Nasal cavity respiratory epithelium epithelial cell of viscerocranial mucosa (primary cell): ENCODE measurements at places on chromosomes 1 and 21. TPM values are rescaled to one million over a fixed set of nuclear protein-coding genes. Genes with fewer than 3 reads are reported as not detected.

TUFT1 gene
- total RNA-seq, result 58.3 and 135 TPM in 2 replicates

KIAA0040 gene
- total RNA-seq, result 6.8 and 13.2 TPM in 2 replicates

DENND2D gene
- total RNA-seq, result 24.6 and 25.6 TPM in 2 replicates

LPAR3 gene
- 42.4 and 46.8 TPM in 2 replicates for total RNA-seq

RAB7B gene
- 1.7 and 22.7 TPM in 2 replicates for total RNA-seq

CROCC gene
- total RNA-seq, result 9.2 and 15.7 TPM in 2 replicates

TFF1 gene
- not detected in 2 replicates for total RNA-seq

FTCD gene
- 0.14 TPM in 1 of 2 replicates, not detected in the other for total RNA-seq

LRRC53 gene
- not detected in 2 replicates for total RNA-seq

NMNAT2 gene
- total RNA-seq, result 0.34 and 0.50 TPM in 2 replicates

PM20D1 gene
- total RNA-seq, result not detected in 2 replicates

KIF17 gene
- 1.7 and 2.1 TPM in 2 replicates for total RNA-seq
